Skeletal muscle cell (primary cell): ENCODE measurements at places on chromosomes 11 and 22.

GRCh38 chr11:115477410-115477809 is 26.8 kb downstream of the CADM1 start:
- no peak for DNase-seq

- no peak for DNase-seq
These were observed 12.1 kb downstream of the TRIM51 start for GRCh38 chr11:55895216-55895615.

GRCh38 chr11:98531576-98531975 is 489.2 kb upstream of the CNTN5 start:
- DNase-seq = no peak

DNA sequence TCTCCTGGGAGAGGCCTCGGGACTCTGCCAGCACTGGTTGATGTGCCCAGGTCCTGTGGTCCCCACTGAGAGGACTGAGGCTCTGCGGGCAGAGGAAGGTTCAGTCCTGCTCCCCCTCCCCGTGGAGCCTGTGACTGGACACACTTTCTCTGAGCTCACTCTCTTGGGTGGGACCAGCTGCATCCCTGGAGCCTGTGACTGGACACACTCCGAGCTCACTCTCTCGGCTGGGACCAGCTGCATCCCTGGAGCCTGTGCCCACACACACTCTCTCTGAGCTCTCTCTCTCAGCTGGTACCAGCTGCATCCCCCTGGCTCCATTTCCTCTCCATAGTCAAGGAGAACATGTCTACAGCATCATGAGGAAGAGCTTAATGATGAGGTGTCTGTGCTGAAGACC is 39.5 kb downstream of the TOLLIP start:
- DNase-seq = no peak

GRCh38 chr11:126588630-126589491 is 233.4 kb downstream of the ST3GAL4 start:
- DNase-seq = no peak

- no peak for DNase-seq
These were observed 75.7 kb downstream of the GRAMD1B start for GRCh38 chr11:123505546-123506299.

DNA sequence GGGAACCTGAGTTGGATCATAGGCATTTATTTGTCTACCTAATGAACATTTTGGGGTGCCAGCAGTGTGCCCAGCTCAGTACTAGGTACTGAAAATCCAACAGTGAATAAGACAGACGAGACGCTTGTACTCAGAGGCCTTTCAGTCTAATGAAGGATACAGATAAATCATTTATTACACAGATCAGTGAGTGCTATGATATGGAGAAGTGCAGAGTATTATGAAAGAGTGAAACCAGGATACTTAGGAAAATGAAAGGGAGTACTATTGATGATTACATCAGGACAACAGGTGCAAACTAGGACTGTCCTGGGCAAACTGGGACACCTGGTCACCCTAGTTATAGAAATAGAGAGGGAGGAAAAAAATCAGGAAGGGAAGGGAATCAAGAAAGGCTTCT is 207.5 kb upstream of the NCAM1 start:
- no peak for DNase-seq

- DNase-seq = no peak
These were observed 17.4 kb downstream of the SGSM3 start for GRCh38 chr22:40387746-40388145.

DNA sequence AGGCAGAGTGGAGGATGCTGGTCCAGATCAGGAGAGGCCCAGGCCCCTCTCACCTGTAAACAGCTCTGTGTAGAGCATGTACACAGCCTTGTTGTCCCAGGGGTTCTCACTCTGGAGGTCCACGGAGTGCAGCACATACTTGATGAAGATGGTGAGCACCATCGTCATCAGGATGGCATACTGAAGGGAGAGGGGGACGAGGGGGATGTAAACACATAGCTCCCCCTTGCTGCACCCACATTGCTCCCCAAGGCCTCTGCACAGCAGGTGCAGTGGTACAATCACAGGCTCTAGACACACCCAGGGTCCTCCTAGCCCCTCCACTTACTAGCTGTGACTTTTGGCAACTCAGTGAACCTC is 2.9 kb downstream of the SYVN1 start:
- DNase-seq = no peak

DNA sequence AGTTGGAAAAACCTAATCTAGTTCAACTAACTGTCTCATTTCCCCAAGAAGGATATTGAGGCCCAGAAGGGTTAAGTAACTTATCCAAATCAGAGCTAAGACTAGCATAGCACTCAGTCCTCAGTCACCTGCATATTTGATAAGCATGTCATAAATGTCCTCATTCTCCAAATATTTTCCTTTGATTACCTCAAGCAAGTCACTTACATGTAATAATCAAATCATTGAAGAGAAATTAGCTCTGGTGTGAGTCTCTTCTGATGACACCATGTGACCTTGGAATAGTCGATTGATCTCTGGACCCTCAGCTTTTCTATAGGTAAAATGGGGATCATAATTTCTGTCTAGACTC is 48.8 kb upstream of the PICALM start:
- DNase-seq = no peak

DNA sequence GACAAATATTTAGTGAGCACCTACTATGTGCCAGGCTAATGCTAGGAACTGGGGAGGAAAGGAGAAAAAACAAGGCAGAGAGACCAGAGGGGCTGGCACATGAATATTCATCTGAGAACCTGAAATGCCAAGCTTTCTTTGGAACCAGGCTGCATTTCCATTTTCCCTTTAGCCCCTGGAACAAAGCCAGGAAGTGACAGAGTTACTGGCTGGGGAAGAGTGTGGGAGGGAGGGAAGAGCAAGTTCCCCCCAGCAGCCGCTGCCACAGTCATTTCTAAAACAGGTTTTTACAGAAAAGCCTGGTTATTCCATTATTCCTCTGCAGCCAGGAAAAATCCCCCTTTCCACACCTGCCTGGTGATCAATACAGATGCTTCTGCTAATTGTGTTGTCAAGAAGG is 97.0 kb downstream of the SPON1 start:
- no peak for DNase-seq

- no peak for DNase-seq
These were observed 9.9 kb downstream of the FXYD6 start for GRCh38 chr11:117866526-117866925.

DNA sequence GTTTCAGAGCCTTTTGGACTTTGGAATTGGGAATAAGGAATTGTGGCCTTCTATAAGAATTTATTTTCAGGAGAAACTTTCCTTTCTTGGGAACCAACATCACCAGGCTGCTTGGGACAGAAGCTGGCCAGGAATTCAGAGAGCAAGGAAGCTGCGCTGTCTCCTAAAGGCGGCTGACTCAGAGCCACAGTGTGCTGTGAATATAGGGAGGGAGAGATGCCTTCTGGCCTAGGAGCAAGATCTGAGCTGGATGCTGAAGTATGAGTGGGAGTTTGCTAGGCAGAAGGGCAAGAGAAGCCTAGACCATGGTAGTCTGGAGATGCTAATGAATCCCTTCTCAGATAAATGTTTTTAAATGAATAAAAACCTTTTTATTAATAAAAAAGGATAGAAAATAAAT is 213.7 kb upstream of the TBCEL start:
- DNase-seq = no peak

DNA sequence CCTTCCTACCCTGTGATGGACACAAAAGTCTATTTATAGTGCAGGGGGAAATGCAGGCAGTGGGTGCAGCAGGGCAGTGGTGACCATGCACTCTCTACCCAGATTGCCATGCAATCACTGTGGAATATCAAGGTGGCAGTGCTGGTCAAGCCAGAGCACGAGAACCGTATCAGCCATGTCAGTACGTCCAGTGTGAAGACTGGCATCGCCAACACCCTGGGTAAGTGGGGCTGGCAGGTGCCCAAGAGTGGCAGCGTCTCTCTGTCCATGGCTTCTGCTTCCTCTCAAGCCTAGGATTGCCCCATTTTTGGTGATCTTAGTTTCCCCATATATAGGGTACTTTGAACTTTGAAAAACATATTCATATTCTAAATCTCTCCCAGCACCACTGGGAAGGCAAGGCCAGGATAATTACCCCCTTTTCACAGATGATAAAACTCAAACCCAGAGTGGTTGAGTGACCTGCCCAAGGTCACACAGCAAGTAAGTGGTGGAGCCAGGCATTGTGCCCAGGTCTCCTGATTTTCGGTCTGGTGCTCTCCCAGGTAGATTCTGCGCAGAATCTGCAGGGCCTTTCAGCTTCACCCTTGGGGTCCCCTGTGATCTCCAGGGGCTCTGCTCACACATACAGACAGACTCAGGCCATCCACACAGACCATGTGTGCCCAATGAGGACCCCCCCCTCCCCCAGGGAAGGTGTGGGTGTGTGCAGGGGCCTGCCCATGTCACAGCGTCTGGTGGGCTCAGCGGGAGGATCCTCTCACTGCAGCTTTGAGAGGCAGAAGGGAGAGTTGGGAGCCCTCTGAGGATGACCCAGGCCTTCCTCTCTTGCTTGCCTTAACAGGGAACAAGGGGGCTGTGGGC is 7.1 kb downstream of the INPPL1 start:
- DNase-seq = no peak

- DNase-seq = no peak
These were observed 141.9 kb downstream of the CTTN start for GRCh38 chr11:70540196-70540595.

DNA sequence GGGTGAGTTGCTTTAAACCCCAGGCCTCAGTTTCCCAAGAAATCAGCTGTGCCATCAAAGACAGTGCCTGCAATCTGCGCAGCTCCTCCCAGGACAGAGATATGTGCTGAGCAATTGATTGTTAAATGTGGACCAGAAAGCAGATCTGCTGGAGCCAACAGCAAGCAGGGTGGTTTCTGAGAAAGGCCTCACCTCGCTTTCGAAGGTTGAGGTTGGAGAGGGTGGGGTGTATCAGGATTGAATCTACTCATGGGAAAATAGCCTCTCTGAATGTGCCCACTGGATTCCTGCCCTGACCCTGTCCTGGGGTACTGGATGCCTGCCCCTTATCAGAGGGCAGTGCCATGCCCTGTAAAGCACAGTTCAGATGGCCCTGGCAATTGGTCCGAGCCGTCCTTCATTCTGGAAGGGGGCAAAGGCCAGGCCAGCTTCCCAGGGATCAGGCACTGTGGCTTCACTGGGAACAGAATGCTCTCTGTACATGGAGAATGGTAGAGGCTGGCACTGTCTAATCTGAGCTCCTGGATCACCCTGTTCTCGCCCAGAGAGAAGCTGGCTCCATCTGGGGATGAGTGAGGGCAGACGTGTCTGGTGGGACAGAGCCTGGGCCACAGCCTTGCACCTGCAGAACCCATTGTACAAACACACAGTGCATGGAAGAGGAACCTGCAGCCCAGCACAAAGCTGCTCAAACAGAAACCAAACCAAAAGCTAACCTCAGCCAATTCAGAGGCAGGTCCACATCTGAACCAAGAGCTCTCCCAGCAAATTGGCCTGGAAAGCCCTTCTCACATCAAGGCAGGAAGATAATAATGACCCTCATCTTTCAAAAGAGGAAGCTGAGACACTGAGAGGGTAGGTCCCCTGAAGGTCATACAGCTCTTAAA is 15.2 kb downstream of the DHCR7 start:
- DNase-seq = no peak

DNA sequence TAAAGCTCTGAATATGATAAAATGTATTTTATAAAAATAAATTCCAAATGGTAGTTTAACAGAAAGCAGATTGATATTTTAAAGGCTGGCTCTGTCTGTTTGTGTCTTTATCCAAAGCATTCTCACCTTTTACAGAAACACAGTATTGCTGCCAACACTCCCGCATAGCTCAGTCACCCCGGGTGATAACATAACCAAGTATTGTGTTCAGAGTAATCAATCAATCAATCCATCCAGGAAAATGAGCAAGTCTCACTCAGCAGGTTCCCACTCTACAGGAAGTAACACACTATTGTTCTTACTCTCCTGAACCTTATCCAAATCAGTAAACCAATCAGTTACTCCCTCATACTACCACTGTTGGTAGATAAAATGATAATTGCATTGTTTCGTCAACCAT is 203.4 kb downstream of the LRRC4C start:
- no peak for DNase-seq

GRCh38 chr11:2668876-2669275 is 30.9 kb downstream of the KCNQ1OT1 start:
- no peak for DNase-seq

DNA sequence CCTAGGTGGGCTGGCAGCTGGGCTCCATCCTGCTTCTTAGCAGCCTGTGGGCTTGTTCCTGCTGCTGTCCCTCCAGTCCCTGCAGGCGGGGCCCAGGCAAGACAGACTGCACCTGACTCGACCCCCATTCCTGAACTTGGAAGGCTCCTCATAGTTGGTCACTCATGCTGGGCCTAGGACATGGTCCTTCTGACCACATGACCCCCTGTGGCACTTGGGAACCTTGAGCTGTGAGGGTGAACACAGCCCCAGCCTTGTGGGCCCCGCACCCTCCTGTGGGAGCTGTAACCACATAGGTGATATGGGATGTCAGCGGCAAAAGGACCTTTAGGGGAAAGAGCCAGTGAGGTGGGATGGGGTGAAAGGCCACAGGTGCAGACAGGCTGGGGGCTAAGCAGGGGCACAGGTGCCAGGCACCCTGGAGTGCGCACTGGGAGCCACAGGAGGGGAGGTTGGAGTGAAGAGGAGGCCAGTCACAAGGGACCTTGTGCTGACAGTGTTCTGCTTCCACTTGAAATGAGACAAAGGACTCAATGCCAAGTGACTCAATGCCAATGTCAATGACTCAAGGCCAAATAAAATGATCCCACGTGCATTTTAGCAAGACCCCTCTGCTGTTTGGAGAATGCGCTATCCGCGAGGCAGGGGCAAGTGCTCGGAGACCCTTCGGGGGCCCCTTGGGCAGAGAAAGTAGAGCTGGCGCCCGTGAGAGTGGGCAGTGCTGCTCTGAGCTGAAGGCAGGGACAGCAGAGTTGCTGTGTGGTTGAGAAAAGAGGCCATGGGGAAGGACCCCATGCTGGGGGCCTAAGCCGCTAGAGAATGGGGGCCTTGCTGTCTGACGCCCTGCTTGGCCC is 90.7 kb downstream of the MORC2 start:
- no peak for DNase-seq

DNA sequence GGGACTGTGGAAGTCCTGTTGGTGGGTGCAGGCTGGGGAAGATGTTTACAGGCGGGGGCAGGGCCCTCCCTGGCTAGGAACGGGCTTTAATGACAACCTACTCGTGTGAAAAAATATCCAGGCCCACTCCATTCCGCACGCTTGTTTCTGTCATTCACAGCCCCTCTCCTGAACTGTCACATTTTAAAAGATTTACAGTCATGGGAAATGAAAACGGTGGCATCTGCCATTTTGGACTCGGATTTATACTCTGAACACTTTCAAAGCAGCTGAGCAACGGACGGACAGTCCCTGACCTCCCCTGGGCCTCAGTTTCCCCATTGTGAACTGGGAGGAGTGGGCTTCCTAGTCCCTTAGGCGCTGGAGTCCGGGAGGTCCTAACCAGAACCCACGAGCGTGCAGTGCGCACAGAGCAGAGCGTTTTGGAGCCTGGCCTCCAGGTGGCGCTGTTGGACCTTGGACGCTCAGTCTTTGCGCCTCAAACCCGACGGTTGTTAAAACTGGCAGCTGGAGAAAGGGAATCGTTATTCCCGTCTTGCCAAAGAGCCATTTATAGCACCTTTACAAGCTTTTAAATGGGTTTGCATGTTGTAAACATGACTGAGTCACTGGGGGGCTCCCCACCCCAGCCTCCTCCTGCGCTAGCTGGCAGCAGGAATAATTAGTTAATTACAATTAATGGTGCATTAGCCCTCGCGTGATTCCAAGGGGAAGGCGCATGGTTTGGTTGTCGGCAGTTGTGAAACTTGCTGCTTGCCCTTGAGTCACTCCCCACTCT is 75.3 kb downstream of the FBLN1 start:
- DNase-seq = no peak

- DNase-seq = no peak
These were observed 6.7 kb downstream of the GLYATL2 start for GRCh38 chr11:58837707-58838388.
